Tongue (tissue), 3 donors: ENCODE measurements at places on chromosomes 16 and 17. TPM values are rescaled to one million over a fixed set of nuclear protein-coding genes. Genes with fewer than 3 reads are reported as not detected.

Gene IQCK
- total RNA-seq, result 19.4 TPM

Gene GINS2
- 4.6 TPM for total RNA-seq

Gene SLC25A10
- 10.6 TPM for total RNA-seq

Gene TPPP3
- total RNA-seq, result 135 TPM

Gene CCL1
- total RNA-seq, result not detected

Gene MRPL12
- total RNA-seq, result 12.2 TPM

Gene CCT6B
- 2.7 TPM for total RNA-seq

Gene OR1E2
- total RNA-seq, result not detected

Gene NATD1
- 7.9 TPM for total RNA-seq

Gene SPATA22
- not detected for total RNA-seq

Gene IL34
- total RNA-seq, result 13.4 TPM
